BE2C (cell line): ENCODE measurements at places on chromosomes 12 and 14.
A peak's percentile ranks its signal among the peaks of the same experiment; 100 is the strongest.

- DNase-seq, result peak; percentile 38
These were observed 11.2 kb upstream of the PNMA1 start for GRCh38 chr14:73725116-73726024.

GRCh38 chr14:58465421-58465820, 37.9 kb downstream of the KIAA0586 start:
- DNase-seq, result no peak

DNA sequence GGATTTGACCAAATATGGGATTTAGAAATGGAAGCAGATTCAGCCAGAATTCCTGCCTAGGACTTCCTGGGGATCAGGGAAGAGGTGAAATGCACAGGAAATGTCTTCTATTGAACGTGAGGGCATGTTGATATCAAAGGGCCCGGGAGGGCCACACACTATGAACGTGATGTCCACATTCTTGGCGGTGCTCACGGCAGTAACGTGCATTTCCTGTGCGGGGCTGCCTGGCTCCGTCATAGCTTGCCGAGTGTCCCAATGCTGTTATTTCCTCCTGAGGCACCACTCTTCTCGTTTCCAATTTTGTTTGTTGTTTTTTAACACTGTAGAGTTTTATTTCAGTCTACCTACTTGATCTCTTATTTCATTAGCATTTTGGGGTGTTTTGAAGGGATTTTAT, 67.3 kb downstream of the ZNF664 start:
- no peak for DNase-seq

DNA sequence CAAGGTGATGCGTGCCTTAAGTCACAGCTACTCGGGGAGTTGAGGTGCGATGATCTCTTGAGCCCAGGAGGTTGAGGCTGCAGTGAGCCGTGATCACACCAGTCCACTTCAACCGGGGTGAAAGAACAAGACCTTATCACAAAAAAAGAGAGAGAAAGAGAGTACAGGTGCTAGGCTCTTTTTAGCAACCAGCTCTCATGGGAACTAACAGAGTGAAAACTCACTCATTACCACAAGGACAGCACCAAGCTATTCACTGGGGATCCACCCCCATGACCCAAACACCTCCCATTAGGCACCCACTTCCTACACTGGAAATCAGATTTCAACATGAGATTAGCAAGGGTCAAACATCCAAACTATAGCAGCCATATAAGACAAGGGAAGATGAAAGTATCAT, 164.2 kb downstream of the NDUFA12 start:
- DNase-seq, result no peak

GRCh38 chr14:48027115-48027514, 351.7 kb upstream of the MDGA2 start:
- no peak for DNase-seq

DNA sequence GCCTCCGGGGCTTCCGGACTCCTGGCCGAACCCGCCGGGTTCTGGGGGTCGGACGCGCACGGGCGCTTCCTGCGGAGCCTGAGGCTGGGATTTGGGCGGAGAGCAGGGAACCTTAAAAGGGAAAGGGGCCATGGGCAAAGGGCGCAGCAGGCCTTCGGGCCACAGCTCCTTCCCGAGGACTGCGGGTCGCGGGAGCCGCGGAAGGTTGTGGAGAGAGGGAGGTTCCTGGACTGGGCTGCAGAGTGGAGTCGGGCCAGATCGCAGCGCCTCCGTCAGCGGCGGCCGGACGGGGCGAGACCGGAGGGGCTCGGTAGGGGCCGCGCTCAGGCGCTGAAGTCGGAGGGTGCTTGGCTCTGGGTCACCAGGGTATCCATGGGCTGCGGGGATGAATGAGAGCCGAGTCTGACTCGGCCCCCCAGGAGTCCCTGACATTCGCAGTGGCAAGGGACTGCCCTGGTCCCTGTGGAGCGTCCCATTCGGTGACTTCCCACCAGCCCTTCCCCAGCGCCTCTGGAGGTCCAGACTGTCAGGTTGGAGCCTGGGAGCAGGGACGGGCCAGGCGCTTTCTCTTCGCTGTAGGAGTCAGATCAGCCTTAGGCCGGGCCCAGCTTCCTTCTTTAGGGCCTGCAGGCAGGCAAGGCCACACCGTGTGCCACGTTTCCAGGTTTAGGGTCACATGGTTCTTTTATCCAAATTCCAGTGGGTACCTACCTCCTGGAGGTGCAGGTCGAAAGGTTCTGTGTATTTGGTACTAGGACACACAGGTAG, 938 bp upstream of the SLC25A29 start:
- DNase-seq, result peak; percentile 34

DNA sequence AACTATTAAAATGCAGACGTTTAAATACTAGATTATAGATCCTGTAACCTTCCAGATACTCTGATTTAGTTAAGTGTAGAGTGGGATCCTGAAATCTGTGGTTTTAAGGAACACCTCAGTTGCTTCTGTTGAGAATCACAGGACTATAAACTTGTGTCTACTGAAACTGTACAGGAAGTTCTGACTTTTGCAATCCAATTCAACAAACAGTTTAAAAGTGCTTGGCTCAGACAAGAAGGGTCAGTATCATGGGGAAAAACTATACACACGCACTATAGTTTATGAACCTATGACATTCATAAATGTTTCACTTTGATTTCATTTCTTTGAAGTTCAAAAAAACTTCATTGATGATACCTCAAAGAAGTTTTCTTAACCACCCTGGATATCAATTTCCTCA, 13.8 kb downstream of the PDE3A start:
- DNase-seq, result no peak
